COR-L47 (cell line): ENCODE measurements at places on chromosomes 2 and 18.

GRCh38 chr2:192195548-192196418 is 1.1 kb upstream of the TMEFF2 start:
- DNase-seq = no peak

- no peak for DNase-seq
Observed at GRCh38 chr2:46813020-46813415, 102.6 kb downstream of the MCFD2 start.

DNA sequence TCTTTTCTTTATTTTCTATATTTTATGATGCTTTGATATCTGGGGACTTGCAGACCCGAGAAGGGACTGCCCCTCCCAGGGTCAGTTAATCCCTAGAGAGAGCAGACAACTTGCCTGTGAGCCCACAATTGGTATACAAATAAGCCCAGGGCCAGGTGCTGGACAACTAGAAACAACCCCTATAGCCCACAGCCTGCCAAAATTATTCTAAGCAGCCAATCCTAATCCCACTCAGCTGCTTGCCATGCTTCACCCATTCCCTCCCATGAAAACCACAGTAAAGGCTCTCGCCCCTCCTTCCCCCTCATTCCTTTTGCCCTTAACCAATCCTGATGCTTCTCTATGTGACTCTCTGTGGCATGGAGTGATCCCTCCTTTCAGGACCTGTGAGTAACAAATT is 380.7 kb downstream of the RBM43 start:
- DNase-seq = no peak

DNA sequence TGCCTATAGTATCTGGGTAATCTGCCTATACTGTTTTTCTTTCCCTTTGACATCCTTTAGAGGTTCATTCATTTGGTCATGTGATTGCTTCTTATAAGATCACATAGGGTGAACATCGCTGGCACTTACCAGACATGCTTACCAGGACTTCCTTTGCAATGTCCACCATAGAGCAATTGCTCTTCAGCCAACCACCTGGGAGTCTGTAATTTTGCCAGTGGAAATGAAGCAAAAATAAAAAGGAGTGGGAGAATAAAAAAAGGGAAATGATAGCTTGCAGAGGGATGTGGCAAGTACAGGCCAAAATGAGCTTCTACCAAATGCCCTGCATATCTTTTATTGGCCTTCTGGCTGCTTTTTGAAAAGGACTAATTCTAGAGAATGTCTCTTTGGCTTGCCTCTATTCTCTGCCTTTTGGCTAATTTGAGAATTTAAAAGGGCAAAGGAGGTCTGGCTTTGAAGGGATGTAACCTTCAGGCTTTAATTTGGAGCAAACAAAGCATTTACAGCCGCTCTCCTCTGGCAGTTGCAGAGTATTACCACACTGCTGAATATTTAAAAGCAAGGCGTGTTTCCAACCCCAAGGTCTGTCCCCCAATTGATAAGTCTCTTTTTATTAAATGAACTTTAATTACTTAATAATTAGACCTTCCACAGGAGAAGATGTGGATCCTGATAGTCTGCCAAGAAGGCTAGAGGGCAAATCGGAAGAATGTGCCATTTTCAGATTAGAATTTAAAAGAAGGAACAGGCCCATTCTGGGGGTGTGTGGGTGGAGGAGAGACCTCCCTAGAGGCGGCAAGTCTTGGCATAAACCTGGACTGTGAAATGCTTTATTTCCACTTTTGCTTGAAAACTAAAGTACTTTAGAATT is 557.9 kb downstream of the DCC start:
- no peak for DNase-seq

- no peak for DNase-seq
Observed at GRCh38 chr18:60038731-60039130, 138.9 kb downstream of the PMAIP1 start.

DNA sequence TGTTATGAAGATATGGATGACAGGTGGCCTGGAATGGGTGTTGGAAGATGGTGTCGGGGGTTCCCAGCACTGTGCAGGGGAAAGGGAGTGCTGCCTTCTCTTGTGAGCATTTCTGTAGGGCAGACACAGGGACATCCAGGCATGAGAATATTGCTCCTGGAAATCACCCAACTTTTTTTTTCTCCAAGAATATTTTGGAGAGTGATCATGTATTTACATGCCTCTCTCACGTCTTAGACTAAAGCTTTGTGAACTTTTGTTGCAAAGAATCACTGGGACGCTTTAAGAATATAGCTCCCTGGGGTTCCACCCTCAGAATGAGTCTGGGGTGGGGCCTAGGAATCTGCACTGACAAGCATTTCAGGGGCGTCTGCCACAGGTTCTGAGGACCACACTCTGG is 68.7 kb downstream of the VWA3B start:
- no peak for DNase-seq

GRCh38 chr18:36899289-36899688 is 70.4 kb downstream of the KIAA1328 start:
- DNase-seq = peak; percentile 5

DNA sequence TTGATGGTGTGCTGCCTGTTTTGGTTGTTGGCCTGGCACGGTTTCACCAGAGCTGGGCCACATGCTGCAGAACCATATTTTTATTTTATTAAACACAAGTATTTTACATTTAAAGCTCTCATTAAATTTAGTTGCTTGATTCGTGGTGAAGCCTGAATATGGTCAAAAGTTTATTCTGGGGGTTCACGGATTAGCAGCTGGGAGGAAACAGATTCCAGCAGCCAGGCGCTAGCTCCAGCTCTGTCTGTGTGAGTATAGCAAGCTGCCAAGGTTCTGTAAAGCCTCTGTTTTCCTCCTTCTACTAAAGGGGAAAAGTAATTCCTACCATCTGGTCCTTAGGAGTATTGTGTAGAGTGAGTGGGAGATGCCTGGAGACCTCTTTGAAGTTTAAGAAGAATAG is 22.5 kb downstream of the GATA6 start:
- DNase-seq = no peak

- DNase-seq = no peak
Observed at GRCh38 chr2:210389856-210390255, 74.9 kb upstream of the MYL1 start.

- DNase-seq = peak; percentile 89
Observed at GRCh38 chr18:32373995-32374394, 96.7 kb downstream of the GAREM1 start.

DNA sequence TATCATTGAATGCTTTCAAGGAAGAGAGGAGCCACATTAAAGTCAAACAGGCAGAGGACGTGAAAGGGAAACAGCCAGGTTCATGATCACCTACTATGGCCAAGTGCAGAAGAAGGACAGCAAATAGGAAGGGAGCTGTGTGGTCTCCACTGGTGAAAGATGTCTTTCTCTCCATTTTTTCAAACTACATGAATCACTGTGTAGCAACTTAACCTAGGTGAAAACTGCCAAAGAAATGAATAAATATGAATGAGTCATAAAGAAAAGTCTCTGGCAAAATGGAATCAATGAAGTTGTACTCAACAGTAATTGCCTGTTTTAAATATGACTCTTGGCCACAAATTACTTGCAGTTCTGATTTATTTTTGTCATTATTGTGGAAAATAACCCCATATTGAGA is 452.6 kb upstream of the PKDCC start:
- no peak for DNase-seq

- DNase-seq = no peak
Observed at GRCh38 chr2:16277117-16277516, 336.8 kb downstream of the MYCN start.

GRCh38 chr2:151350579-151351195 is 6.7 kb upstream of the TNFAIP6 start:
- DNase-seq = no peak

DNA sequence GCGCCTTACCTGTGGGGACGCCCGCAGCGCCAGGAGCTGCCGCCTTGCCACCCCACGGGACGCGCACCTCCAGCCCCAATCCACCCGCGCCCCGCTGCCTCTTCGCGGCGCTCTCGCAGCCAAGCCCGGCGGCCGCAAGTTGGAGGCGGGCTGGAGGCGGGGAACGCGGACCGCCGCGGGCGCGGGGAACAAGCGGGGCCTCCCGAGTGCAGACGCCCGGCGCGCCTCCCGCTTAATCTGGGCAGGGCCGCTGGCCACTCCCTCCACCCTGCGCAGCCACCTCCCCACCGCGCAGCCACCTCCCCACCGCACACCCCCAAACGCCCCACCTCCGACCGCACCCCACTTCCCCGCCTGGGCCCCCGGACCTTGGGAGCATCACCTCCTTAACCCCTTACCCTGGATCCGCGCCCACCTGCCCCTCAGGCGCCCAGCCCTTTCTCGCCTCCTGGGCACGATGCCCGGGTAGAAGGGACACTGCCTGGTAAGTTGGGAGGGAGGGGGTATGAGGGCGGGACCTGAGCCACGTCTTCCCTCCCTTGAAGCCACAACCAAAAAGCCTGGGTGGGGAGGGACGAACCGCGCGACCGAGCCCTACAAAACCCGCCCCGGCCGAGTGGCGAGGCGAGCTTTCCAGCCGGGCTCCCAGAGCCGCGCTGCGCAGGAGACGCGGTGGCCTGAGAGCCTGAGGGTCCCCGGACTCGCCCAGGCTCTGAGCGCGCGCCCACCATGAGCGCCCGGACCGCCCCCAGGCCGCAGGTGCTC is at the start of the genes COL4A3 and COL4A4:
Gene COL4A3 (plus strand): TSS at position 627 of the 765 bp plus-strand sequence. CDS start 103 bp downstream, at position 730.
Gene COL4A4 (minus strand): TSS at position 208 of the 765 bp plus-strand sequence. CDS start 16,722 bp downstream, outside the sequence.
- peak; percentile 27 for DNase-seq

DNA sequence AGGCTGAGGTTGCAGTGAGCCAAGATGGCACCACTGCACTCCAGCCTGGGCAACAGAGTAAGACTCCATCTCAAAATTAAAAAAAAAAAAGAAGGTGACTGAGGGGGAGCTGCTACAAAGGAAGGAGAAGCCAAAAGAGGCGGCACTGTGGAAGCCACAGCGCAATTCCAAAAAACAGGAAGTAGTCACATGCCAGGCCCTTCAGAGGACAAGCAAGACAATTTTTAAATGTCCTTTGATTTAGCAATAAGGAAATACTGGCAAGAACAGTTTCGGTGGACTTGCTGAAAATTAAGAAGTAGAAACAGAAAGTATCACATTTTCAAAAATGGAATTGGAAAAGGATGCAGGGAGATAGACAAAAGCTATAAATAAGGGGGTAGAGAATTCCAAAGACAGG is 122.8 kb downstream of the OSBPL1A start:
- DNase-seq = no peak

- DNase-seq = no peak
Observed at GRCh38 chr2:24739354-24740025, 53.7 kb downstream of the PTRHD1 start.
